Activated CD4-positive, alpha-beta T cell treated with anti-CD3 and anti-CD28 coated beads for 36 hours (primary cell): ENCODE measurements at places on chromosomes 12 and 14.

- H3K27ac ChIP-seq: no peak overlapping the region
- no peak overlapping the region for H3K4me3 ChIP-seq
- no peaks in the 10 kb centered on the region for H3K4me1 ChIP-seq
- no peaks in the 10 kb centered on the region for H3K36me3 ChIP-seq
These were observed 115.9 kb upstream of the TBX3 start for GRCh38 chr12:114799574-114800487.

DNA sequence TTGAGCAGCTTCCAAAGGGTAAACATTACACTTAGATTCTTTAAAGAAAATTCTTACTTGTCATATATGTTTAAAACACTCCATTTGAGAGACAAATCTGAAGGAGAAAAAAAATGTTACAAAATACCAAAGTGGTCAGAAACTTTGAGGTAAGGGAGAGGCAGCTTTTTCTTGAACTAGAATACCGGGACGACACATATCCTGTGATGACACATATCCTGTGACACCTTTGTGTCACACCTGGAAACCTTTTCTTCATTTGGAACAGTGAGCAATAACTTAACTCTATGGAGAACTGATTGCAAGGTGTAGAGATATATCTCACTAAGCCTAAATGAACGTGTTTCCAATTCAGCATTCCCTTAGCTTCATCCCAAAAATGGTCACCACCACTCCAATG lies 4.6 kb upstream of the GRIN2B start:
- H3K4me1 ChIP-seq: peaks cover 4% of the 10 kb centered on the region
- peaks cover 33% of the 10 kb centered on the region for H3K27me3 ChIP-seq
- H3K36me3 ChIP-seq: no peaks in the 10 kb centered on the region
- DNase-seq: no peak
- no peak overlapping the region for H3K27ac ChIP-seq
- H3K4me3 ChIP-seq: no peak overlapping the region

GRCh38 chr12:56143870-56144269 lies 8.5 kb upstream of the MYL6B start:
- DNase-seq: no peak
- H3K27ac ChIP-seq: peak overlapping the region; percentile 32
- peaks cover 25% of the 10 kb centered on the region for H3K4me1 ChIP-seq
- H3K4me3 ChIP-seq: no peak overlapping the region
- H3K36me3 ChIP-seq: peaks cover 54% of the 10 kb centered on the region
- no peaks in the 10 kb centered on the region for H3K27me3 ChIP-seq

DNA sequence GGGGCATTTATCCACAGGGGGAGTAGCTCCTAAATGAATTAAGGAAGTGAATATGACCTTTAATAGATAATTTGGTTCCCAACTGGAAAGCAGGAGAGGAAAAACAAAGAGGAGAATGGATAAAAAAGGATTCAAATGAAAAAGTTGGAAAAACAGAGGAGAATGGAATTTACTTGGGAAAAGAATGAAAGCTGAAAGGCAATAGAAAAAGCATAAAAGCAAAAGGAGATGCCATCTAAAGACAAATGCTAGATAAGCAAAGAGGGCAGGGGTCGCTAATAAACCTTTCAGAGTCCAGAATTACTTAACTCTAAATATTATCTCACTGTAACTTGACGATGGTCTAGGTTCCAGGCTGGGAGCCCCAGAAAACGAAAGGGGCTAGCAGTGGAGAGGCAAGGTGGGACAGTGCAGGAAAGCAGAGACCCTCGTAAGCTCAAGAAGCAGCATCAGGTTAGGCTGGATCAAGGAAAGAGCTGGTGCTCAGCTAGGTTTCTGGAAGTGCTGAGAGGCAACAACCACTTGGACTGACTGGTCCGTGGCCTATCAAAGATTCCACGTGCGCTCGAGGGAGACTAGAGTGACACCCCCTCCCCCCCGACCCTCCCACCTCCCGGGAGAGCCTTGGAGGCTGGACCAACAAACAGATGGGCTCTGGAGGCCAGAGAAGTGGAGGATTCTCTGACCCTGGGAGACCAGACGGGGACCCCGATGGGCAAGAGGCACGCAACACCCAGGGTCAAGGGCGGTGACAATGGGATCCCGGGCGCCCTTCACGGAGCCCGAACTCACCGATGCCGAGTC lies 1.2 kb downstream of the SLC2A13 start:
- no peak overlapping the region for H3K27ac ChIP-seq
- H3K36me3 ChIP-seq: no peaks in the 10 kb centered on the region
- peak overlapping the region; percentile 72 for H3K4me3 ChIP-seq
